ENCODE measurements at places on chromosomes 11 and 22. TPM values are rescaled to one million over a fixed set of nuclear protein-coding genes. Genes with fewer than 3 reads are reported as not detected.

DNA sequence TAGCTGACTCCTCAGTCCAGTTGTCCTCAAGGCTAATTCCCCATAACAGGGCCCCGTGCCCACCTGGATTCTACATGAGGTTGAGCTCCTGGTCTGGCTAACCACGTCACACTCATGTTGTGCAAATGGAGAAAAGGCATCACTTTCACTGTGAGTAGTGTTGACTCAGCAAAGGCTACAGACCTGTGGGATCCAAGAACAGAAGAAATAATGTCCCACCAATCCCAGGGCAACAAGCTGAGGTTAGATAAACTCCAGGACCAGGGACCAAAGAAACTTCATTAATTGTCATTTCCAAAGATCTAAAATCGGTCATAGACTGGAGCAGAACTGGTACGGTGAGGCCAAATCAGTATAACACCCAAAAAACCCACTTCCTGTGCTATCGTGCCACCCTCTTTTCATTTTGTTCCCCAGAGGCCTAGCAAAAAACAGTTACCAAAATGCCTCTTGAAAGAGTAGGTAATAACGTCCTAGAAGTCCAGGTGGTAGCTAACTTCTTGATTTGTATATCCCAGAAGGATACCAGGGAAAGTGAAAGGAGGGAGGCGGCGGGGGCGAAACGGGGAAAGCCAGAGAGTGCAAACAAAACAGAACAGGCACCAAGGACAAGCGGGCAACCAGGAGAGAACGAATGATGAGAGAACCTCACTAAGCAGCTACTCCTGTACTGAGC lies 1.4 kb downstream of the PCSK7 start:
- no peak for DNase-seq

TSSK2 gene
- not detected for total RNA-seq

GTSE1 gene
- 15.3 TPM for total RNA-seq

DNA sequence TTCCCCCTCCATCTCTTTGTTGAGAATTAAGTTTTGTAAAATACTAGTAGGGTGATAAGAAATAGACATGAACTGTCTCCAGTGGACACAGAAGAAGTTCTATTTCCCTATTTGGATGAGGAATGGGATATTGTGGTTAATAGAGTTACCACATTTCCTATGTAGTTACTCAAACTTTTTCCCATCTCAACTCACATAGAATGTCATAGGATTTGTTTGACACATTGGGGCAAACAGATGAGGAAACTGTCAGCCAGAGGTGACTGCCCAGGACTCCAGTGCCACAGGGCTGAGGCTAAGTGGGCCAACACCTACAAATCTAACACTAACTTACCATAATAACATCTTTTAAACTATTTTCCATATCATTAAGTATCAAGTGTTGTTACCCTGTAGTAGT lies 58.3 kb downstream of the CCDC83 start:
- DNase-seq = no peak

KLHL35 gene
- total RNA-seq = not detected

GRCh38 chr11:132106096-132106982 lies 735.9 kb downstream of the NTM start:
- DNase-seq = no peak

- DNase-seq = no peak
Observed at GRCh38 chr11:4180441-4181183, 86.0 kb downstream of the RRM1 start.

- DNase-seq = no peak
Observed at GRCh38 chr11:126405906-126406305, 50.4 kb downstream of the ST3GAL4 start.

UBQLN3 gene
- total RNA-seq = not detected

ENDOD1 gene
- total RNA-seq = 4.3 TPM

OR4C15 gene
- total RNA-seq = not detected

OR51B5 gene
- total RNA-seq = 0.18 TPM

DNA sequence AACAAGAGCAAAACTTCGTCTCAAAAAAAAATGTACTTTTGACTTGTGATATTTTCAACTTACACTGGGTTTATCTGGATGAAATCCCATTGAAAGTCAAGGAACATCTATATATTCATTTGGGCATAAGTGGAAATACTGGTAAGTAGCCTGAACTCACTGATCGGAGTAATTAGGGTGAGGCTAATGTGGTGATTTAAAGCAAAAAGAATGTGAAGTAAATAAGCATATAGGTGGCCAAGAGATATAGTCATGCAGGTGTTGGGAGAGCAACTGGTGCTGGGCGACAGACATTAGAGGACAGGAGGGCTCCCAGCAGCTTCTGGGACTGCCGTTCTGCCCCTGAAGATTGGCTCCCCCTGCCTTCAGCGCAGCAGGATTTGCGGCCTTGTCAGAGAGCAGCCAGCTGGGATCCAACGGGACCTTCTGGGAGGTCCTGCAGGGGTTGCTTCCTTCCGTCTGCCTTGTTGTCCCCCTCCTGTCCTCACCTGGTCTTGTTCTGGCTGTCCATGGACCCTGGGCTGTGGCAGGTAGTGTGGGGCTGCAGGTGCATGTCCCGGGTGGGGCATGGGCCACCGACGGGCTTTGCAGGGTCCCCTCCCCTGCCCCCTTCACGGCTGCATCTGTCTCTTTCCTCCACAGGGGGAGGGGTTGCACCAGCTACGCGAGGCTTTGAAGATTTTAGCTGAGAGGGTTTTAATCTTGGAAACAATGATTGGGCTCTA lies 14.1 kb downstream of the RHBDD3 start:
- DNase-seq = no peak

- no peak for DNase-seq
Observed at GRCh38 chr11:100908746-100909145, 220.9 kb downstream of the PGR start.

DNA sequence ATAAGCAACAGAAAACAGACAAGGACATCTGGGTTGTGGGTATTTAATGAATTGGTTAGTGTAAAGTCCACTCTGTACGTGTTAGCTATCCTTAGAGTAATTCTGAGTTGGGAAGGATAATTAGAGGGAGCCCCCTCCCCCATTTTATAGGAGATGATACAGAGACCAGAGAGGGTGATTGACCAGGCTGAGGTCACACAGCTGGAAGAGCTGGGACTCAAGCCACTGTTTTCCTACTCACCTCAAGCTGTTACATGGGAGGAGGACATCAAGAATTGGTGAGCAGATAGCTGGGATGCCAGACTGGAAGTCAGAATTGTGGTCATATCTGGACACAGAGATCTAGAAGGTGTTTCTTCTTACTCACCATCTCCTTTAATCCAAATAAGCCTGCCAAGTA lies 8.7 kb upstream of the NPTXR start:
- DNase-seq = no peak

ANKRD49 gene
- total RNA-seq = 18.0 TPM

DNA sequence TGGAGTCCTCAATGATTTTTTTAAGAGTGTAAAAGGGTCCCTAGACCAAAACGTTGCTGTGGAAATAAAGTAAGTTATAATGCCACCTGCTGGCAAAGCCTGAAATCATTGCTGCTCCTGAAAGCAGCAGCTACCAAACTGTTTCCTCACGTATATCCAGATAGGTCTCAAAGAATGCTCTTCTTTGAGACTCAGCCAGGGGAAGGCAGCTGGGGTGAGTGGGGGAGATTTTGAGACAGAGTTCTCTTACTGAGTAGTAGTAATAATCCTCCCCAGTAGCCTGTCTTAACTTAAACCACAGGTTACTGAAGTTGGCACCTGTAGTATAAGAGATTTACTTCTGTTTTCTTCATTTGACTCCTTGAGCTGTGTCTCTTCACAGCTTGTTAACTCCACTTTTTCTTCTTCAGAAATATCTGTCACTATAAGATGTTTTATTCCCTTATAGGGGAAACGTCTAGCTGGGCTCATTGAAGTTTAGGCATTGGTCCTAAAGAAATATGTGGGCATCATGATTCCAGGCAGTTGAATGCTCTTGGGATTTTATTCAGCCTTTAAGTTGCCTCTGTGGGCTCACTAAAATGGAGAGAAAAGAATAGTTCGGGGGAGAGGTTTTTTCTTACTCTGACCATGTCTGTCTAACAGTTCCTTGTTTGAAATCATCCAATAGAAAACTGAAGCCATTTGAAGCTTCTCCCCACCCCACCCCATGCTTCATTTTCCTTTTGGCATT lies 77.9 kb downstream of the BTBD10 start:
- DNase-seq = peak; percentile 25

DNA sequence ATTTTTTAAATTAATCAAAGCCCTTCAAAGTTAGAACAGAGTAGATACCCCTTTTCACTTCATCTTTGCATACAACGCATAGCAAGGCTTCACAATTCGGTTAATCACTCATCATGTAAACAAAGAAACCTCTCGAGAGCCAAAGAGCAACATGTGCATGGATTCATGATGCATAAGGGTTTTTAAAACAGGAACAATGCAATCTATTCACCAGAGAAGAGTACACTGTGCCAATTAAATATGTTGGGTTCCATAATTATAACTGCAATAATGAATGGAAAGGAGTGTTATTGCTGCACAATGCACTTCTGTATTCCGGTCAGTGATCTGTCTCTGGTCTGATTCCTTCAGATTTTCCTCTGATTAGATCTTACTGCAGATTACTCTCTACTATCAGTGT lies 45.3 kb downstream of the CADM1 start:
- no peak for DNase-seq

GRCh38 chr11:75306529-75306928 lies 44.9 kb downstream of the ARRB1 start:
- no peak for DNase-seq

DNA sequence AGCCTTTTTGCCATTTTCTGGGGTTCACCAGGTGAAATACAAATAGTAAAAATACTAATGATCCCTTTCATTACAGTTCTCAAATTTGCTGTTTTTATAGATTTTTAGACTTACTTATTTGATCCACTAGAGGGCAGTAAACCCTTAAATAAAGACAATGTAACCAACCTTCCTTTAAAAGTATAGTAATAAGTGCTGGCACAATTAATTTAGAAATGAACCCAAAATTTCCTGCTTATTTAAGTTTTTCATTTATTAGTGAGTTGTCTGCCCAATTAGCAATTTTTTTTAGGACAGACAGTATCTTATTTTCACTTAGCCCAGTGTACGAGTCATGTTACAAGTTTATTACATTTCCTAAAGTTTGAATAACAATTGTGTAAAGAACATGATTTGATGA lies 4.7 kb downstream of the DDIAS start:
- DNase-seq = peak; percentile 26

- DNase-seq = no peak
Observed at GRCh38 chr11:81700076-81700475, 1033.6 kb downstream of the FAM181B start.

DNA sequence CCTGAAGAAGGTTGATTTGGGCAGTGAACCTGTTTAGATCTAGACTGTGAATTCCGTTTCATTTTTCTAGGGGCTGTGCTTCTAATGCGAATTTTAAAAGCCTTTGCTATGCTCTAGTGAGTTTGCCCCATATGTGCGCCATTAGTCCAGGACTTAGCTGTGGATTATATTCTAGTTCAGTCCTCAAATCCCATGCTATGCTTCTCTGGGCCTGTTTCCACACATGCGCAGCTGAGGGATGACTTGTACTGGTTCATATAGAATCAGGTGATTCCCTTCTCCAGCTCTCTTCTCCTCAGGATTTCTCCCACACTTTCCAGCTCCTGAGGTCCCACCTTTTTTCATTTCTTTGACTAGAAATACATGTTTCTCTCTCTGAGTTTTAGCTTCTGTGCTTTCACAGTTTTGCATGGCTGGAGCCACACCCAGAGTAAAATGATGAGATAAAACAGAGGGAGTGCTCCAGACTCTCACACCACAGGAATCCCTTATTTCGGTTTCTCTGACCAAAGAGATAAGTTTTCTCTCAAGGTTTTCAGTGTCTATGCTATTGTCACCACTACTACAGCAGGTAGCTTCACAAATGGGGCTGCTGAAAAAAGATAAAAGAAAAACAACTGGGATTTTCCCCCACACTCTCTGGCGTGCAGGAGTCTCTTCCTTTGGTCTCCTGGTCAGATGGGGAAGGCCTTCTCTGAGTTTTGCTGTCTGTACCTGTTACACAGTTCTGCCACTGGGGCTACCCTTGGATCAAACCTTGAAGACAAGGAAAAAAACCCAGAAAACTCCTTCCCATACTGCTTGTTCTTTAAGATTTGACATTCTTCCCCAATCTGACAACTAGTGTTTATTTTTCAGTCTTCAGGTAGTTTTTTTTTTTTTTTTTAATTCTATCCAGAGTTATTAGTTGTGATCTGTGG lies 96.2 kb upstream of the TEAD1 start:
- no peak for DNase-seq

DNA sequence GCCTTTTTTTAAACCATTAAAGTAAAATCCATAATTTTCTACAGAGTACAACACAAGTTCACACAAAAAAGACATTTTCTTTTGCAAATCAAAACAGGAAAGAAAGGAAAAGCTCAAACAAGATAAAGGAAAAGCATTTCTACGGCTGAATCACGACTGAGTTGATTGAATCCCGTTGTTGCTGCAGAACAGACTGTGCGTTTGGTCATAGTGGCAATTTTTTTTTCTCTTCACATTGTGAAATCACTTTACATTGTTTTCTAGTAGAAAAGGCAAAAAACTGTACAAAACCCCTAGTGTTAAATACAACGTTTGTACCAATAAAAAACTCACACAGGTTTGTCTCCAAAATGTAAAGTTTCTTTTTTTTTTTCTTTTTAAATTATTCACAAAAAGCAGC lies 17.3 kb upstream of the RAPSN start:
- DNase-seq = no peak

GRCh38 chr11:123111465-123111864 lies 49.5 kb upstream of the HSPA8 start:
- DNase-seq = peak; percentile 38

GRCh38 chr11:115501502-115501892 lies 2.7 kb downstream of the CADM1 start:
- DNase-seq = no peak

DNA sequence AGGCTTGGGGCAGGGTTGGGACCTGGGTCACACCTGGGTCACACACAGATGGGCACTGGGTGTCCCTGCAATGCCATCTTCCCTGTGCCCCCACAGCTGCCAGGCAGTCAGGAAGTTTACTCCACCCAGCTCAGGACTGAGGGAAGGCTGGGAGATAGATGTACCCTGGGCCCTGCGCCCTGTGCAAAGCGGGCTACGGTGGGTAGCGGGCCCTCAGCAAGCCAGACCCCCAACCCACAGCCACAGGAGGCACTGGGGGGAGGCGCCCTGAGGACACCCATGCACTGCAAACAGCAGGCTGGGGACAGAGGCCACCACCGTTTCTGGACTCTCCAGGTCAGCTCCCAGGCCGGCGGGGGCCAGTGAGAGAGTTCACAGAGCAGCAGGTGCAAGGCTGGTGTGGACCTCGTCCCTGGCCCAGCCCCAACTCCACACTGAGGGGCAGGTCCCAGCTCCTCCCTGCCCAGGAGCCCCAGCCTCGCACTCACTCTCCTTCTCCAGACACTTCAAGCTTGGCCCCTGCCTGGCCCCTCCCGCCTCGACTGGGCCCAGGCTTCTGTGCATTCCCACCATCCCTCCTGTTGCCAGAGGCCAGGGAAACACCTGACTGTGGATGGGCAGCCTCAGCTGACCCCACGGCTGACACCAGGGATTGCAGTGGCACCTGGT lies 4.9 kb downstream of the DUSP8 start:
- DNase-seq = no peak

DNA sequence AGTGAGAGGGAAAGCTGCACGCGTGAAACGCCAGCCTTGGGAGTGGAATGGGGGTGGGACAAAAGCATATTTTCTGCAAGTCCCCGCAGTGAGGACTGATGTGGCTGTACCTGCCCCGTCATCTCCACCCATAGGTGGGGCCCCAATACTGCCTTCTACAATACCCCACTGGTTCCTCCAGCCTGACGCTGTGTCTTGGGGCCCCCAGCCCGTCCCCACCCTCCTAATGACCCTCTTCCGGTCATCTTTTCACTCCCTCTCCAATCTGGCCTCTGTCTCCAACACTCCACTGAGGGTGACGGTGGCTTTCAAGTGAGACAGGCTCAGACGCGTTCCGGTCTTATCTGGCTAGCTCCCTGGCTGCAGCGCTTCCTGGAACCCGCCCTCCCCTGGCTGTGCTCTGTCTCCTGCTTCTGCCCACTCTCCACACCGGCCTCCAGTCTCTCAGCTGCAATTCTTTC lies 104.2 kb downstream of the MICAL3 start:
- DNase-seq = peak; percentile 70
